GM12864 (cell line): ENCODE measurements at places on chromosomes 2 and 18.

GRCh38 chr2:125167820-125168219 is 1142.7 kb downstream of the CNTNAP5 start:
- no peak for DNase-seq

DNA sequence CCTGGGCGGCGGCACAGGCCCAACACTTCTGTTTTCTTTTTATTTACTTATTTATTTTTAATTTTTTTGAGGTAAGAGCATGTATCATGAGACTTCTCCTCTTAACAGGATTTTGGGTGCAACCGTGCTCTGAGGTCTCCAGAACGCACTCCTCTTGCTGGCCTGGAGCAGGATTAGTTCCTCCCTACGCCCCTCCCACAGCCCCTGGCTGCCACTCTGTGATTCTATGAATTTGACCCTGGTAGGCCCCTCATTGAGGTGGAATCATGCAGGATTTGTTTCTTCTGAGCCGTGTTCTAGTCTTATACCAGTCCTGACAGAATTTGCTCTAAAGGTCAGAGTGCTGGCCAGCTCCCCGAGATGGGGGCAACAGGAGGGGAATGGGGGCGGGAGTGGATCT is 106.5 kb upstream of the HS6ST1 start:
- no peak for DNase-seq

DNA sequence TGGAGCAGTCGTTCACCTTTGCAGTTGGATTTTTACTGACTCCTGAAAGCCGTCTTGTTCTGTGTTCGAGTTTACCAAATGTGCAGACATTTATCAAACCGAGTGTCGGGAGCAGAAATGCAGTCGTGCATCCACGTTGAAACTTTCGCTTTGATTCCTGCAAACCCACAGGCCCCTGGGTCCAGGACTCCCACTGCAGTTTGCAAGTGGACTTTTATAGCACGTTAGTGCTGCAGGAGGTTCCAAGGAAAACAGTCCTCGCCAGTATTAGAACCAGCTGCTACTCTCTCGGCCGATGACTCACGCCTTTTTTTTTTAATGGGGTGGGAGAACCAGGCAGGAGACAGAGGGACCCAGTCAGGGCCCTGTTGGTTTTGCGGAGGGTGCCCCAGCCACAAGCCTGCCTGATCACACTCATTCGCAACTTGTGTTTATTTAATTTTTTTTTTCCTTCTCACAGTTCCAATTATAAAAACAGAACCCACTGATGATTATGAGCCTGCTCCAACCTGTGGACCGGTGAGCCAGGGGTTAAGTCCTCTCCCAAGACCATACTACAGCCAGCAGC is 90.1 kb downstream of the NFATC1 start:
- DNase-seq, result no peak

- DNase-seq, result no peak
Observed at GRCh38 chr2:230043461-230043860, 25.3 kb downstream of the SLC16A14 start.

- peak; percentile 55 for DNase-seq
Observed at GRCh38 chr2:165874445-165875039, 79.0 kb downstream of the TTC21B start.

DNA sequence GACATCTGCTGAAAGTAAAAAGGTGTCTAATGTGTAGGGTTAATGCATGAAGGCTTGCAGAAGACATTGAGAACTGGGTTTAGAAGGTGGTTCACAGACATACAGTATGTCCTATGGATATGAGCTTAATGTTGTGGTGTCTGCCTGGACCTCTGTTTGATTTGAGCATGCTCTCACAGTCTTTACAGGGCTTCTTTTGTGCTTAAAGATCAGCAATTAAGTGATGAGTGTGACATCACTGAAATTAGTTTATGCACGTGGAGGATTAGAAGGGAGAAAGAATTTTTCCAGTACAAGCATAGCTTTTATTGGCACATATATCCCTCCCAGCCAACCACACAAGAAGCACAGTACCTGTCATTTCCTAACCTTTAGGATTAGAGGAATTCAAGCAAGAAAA is 367.5 kb upstream of the RAB12 start:
- no peak for DNase-seq
